Activated CD8-positive, alpha-beta memory T cell treated with anti-CD3 and anti-CD28 coated beads, Interleukin-2, amount 10 ng/mL, durations not matched to agents 7 days and 5 days (primary cell): ENCODE measurements at places on chromosomes 16 and 17.
A peak's percentile ranks its signal among the peaks of the same experiment; 100 is the strongest.

DNA sequence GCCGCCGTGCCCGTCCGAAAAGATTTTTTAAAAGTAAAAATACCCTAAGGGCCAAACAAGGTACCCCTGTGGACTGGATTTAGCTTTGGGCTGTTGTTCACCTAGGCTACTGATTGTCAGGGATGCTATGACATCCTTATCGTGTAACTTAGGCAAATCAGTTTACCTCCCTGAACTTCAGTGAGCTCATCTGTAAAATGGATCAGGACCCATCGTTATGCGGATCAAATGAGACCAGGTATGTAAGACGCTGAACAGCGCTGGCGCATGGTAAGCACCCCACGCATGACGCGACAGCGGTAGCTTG, 658 bp upstream of the ZNF771 start:
- no peak for DNase-seq

DNA sequence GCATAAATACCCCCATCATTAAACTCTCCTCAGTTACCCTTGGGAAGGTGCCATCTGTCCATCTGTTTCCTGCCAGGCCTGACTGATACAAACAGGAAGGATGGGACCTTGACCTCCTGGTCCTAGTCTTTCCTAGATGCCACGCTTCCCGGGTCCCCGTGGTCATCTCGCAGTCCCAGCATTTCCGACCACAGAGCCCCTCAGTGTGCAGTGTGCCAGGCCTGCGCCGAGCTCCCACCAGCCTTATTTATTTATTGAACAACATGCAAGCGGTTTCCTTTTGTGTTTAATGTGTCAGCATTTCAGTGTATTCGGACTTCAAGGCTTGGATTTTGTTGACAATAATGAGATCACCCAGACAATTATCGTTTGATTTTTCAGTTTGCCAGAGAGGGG, 45.6 kb upstream of the NKD1 start:
- DNase-seq, result no peak

DNA sequence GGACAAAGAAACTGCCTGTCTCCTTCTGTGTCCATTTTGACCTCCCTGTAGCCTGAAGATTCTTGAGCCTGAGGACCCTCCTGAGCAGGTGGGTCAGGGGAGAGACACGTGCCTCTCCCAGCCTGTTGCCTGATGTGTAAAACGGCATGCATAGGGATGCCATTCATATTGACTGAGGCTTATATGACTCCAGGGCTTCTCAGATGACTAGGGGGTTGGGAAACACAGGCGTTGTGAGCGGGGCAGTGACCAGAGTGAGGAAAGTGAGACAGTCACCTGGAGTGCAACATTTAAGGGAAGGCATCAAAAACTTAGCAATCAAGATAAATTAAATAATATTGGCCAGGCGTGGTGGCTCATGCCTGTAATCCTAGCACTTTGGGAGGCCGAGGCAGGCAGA, 5.1 kb upstream of the SLC16A5 start:
- no peak for DNase-seq

DNA sequence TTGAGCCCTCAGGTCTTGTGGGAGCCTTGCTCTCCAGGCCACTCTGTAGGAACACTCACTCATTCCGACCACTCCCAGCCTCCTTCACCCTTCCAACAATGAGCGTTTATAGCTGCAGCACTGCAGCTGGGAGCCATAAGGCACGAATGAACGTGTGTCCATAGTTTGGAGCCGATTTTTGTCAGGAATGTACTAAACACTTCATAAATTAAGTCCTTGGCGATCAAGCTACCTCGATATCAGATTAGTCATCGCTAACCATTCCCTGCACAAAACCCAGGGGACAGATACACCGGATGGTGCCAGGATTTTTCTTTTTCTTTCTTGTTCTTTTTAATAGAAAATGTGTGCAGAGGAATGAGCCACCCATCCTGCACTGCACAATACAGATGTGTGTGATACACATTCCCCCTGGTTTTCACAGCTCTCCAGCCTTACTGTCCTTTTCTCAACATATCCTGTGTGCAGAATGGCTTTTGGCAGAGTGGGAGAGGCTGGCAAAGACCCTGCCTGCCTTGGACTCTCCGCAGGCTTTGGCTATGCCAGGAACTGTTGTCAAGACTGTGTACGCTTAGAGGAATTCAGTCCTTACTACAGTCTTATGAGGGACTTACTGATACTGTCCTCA, 68.4 kb upstream of the ELAC2 start:
- no peak for DNase-seq

GRCh38 chr16:76665571-76666275, 388.5 kb downstream of the CNTNAP4 start:
- DNase-seq, result no peak

- no peak for DNase-seq
Observed at GRCh38 chr16:55470533-55471371, 8.2 kb upstream of the MMP2 start.

DNA sequence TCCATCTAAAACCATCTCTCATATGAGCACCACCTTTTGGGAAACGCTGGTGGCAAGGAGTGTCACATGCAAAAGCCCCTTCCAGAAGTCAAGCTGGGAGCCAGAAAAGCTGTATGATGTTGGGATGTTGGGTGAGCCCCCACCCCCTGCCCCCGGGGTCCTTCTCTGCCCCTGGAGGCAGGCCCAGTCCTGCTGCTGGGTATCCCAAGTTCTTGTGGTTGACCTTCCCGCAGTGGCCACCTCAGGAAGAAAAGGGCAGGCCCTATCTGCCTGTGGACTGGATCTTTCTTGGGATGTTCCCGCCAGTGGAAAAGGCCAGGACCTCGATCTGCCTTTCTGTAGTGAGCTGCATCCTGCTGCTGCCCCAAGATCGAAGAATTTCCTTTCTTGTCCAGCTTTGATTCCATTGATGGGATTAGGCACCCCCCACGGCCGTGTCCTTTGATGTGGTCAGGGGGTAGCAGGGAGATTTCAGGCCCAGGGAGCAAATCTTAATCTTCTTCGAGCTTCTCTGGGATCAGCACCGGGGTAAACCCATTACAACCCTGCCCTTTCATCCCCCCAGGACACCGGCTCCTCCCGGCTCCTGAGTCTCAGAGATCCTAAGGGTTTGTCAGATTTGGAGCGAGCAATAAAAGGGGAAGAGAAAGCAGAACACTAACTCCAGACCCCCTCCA, 165.6 kb downstream of the RAB11FIP4 start:
- no peak for DNase-seq

- no peak for DNase-seq
Observed at GRCh38 chr17:13874817-13875216, 194.5 kb upstream of the COX10 start.

GRCh38 chr17:27532269-27533263, 76.3 kb downstream of the KSR1 start:
- no peak for DNase-seq

DNA sequence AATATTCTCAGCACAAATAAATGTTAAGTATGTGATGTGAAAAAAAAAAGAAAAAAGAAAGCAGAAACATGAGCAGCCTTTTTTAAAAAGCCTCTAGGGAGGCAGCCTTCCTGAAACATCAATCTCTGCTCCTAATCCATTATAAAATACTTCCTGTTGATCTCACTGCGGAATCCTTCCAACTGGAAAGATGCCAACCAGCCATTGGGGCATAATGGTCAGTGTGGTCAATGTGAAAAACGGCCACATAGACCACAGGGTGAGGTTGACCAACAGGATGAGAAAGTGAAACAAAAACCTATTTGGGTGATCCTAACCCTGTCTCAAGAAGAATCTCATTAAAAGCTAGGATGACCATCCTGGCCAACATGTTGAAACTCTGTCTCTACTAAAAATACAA, 26.1 kb upstream of the ABCA8 start:
- no peak for DNase-seq

DNA sequence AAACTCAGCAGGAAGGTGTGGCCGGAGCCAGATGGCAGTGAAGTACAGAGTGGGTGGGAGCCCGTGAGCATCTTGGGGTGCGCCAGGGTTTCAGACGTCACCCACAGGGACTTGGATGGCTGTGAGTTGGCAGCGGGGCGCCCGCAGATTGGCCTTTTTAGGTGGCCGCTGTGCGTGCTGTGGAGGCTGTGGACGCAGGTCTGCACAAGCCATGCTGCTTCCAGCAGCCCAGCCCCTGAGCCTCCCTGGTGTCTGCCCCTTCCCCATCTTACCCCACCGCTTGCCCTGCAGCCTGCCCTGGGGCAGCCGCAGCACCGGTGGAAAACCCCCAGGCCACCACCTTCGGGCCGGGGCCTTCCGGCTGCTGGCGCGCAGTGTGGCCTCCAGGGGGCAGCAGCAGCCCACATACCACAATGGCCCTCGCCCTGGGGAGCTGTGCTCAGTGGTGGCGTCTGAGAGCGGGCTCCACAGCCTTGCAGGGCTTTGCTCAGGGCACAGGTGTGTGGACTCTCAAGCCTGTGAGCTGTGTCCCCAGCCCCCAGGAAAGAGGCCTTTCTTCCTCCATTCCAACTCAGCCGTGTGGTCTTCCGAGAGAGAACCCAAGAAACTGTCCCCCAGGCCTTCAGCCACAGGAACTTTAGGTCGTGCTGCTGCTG, 11.8 kb downstream of the ENDOV start:
- peak; percentile 88 for DNase-seq

DNA sequence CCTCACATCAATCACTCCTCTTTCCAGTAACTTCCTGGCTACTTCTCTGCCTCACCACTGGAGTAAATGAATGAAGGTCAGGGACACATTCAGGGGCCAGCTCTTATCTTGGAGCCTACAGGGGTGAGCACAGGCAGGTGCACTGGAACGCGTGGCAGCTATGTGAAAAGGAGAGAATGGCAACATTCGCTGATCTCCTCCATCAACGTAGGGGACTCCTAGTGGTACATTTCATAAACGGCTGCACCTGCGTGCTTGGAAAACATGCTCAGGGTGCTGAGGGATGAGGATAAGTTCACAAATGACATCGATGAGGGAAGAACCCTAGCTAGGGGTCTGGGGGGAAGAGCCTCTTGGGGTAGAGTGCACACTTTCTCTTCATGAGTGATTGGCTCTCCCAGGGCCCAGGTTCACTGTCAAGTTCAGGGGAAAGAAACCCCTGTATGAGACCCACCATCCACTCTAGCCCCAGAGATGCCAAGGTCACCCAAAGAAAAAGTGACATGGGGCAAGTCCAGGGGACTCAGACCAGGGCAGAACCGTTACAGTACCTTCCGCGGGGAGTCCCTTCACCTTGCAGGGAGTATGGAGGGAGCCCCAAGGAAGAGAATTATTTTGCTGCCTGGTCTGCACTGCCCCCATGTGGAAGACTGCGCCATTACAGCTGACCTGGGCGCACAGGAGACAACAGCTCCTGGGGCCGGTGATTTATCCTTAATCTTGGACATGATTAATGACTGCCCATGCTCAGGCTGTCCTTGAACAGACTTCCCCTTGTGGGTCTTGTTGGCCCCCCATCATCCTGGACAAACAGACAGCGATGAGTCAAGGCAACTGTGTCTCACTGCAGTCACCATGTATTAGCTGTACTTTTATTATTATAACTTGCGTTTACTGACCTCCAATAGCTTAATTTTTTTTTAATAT, 30.1 kb downstream of the VAC14 start:
- peak; percentile 72 for DNase-seq

- DNase-seq, result no peak
Observed at GRCh38 chr17:1591474-1592090, 29.0 kb upstream of the PITPNA start.
